Activated naive CD4-positive, alpha-beta T cell treated with anti-CD3 and anti-CD28 coated beads for 36 hours (primary cell): ENCODE measurements at places on chromosomes 6 and 20. TPM values are rescaled to one million over a fixed set of nuclear protein-coding genes. Genes with fewer than 3 reads are reported as not detected.

ADA gene
- 54.6 TPM for total RNA-seq

PPARD gene
- 11.2 TPM for total RNA-seq

TRERF1 gene
- 6.9 TPM for total RNA-seq

DNA sequence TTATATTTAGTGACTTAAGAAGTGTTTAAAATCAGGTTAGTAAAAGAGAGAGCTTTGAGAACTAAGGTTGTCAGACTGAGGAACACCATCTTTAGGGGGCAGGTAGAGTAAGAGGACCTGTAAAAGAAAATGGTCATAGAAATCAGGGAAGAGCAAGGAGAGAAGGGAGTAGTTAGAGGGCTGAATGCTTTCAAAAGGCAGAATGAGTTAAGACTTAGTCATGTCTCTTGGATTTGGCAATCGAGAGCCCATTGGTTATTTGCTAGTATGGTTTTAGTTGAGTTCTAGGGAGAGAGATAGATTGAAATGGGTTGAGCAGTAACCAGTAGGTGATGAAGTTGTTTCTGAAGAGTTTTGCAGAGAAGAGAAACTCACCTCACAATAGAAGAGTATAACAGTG lies 51.1 kb downstream of the RALGAPB start:
- DNase-seq, result no peak

DNA sequence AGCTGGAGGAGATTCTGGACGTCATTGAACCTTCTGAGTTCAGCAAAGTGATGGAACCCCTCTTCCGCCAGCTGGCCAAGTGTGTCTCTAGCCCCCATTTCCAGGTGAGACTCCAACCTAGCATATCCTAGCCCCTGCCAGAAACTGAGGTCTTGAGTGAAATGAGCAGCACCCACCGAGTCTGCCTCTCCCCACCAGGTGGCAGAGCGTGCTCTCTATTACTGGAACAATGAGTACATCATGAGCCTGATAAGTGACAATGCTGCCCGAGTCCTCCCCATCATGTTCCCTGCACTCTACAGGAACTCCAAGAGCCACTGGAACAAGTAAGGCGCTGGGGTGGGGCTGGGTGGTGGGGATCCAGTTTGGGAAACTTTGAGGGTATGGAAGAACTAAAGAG lies 4.6 kb downstream of the MEA1 start:
- peak; percentile 58 for DNase-seq

GRCh38 chr6:112881828-112882780 lies 535.0 kb downstream of the RFPL4B start:
- DNase-seq, result no peak

DNA sequence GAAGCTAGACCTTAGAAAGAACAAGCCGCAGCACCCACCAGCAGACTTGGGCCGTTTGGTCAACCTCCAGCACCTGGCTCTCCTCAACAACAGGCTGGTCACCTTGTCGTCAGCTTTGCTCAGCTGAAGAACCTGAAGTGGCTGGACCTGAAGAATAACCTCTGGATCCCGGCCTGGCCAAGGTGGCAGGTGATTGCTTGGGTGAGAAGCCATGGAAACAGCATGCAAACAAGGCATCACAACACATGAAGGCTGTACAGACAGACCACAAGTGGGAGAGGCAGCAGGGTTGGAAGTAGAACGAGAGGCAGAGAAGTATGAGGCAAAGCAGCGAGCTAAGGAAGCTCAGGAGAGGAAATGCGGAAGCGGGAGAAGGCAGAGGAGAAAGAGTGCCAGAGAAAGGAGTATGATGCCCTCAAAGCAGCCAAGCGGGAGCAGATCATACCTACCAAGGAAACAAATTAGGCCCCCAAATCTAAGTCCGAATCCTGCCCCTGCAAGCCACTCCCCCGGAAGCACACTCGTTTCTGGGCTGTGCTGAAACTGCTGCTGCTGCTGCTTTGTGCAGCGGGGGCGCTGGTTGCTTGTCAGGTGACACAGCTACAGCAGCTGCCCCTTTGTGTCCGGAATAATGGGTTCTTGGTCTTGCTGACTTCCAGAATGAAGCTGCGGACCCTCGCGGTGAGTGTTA lies 121.6 kb upstream of the LGSN start:
- no peak for DNase-seq

DNA sequence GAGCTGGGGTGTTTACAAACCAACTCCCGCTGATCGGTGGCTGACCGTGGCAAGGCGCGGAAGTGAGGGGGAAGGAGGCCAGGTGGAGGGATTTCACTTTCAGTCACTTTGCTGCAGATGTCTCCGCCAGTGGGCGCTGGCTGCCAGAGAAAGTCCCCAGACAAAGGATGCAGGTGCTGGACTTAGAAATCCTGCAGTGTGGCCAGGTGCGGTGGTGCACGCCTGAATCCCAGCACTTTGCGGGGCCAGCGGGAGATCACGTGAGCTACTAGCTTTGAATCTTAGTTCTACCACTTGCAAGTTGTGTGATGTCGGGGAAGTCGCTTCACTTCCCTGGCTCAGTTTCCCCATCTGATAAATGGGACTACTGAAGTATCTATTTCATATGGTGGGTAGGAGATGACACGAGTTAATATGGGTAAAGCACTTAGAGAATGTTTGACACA lies 180.4 kb downstream of the ZNF217 start:
- peak; percentile 73 for DNase-seq

- no peak for DNase-seq
These were observed 9.1 kb upstream of the TAGAP start for GRCh38 chr6:159053781-159054398.

DNA sequence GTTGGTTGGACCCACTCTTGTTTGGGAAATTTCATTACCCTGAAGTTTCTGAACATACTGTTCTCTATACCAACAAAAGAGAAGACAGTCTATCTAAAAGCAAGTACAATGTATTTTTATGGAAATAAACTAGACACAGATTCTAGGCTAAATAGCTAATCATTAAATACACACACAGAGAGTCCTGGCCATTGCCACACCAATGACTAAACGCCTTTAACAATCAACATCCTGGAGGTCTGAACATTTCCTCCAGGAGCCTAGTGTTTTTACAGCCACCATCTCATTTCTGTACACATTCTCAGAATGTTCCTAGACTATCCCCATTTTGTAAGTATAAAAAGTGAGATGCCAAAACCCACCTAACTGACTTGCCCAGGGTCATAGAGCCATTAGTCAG lies 141.6 kb upstream of the RREB1 start:
- no peak for DNase-seq

- no peak for DNase-seq
These were observed 242.5 kb downstream of the ERMARD start for GRCh38 chr6:169993861-169994481.

DNA sequence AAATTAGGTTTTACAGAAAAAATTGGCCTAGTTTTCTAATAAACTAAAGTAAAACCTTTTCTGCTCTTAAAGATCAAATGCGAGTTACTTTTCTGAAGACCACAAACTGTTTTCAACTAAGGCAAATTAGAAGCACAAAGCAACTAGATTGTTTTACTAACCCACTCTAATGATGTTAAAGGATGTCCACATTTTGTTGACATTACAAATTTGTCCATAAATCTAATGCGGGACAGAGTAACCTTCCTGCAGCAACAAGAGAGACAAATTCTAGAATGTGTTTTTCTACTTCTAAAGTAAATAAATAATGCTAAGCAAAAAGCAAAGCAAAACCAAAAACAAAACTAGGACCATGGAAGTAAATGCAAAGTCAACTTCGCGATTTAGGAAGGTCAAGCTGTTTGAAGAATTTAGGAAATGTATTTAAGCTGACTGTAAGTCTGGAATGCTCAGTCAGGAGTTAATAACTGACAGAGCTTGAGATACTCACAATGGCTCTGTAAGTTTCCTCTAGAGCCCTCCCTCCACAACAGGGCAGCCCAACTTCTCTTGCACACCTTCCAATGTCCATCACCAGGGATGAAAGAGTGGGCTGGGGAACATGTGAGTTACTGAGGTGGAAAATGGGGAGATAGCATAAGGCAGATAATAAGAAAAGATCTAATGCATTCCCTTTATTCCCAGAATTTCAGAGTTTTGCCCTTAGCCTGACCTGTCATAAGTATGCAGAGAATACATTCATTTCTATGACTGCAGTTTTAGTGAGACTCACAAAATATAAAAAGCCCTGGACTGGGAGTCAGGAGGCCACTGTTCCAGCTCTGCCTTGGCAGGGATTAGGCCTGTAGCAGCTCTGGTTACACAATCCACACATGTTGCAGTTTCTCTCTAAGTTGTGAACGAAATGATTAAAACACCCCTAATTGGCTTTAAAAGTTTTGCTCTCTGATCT lies 158.8 kb downstream of the FOXA2 start:
- DNase-seq, result no peak
